ENCODE measurements at places on chromosomes 7 and 10.

GRCh38 chr10:44176311-44176710 lies 208.6 kb downstream of the CXCL12 start:
- no peak for DNase-seq

DNA sequence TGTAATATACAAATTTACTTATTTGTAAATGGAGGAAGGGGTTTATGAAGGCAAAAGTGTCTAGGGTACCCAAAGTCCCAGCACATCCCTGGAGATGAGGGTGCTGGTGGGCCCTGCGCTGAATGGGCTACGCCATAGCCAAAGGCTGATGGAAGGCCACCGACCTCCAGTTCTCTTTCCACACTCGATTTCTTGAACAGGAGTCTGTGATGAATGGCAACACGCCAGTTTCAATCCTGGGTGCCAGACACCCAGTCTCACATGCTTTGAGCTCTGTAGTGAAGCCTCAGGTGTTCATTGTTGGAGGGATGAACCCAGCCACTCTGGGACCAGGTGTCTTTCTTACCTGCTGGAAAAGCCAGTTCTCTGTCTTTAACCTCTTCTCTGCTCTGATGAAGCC lies 752 bp downstream of the LRMDA start:
- no peak for DNase-seq

DNA sequence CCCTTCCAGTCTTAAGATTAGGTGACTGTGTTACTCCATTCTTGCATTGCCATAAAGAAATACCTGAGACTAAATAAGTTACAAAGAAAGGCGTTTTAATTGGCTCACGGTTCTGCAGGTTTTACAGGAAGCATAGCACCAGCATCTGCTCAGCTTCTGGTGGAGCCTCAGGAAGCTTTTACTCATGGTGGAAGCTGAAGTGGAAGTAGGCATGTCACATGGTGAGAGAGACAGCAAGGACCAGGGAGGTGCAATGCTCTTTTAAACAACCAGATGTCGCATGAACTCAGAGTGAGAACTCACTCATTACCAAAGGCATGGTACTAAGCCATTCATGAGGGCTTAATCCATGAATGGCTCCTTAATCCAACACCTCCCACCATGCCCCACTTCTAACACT lies 34.0 kb upstream of the TMEM273 start:
- DNase-seq: no peak

- no peak for DNase-seq
Measured at GRCh38 chr7:17069146-17069545, 187.4 kb upstream of the AGR3 start.

DNA sequence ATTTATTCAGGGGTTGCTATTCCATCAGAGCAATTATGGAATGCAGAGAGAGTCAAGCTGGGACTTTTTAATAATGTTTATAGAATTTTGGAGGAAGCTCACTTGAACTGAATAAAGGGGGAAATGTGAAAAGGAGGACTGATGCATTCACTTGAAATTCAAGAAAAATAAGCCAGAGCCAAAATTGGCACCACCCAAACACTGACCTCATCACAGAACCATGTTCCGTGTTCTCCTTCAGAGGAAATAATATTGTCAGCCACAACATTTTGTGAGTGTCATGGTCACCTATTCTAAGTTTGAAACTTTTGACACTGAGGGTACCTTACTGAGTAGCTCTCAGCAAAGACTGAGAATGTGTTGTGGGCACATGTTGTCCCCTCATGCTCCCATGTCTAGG lies 207.0 kb downstream of the ANK3 start:
- no peak for DNase-seq

GRCh38 chr7:79723833-79724618 lies 270.6 kb upstream of the MAGI2 start:
- no peak for DNase-seq

- no peak for DNase-seq
Measured at GRCh38 chr7:47455872-47456185, 126.1 kb downstream of the TNS3 start.

GRCh38 chr10:44398747-44399658 lies 14.1 kb upstream of the CXCL12 start:
- no peak for DNase-seq

GRCh38 chr10:94608559-94608958 lies 63.0 kb downstream of the HELLS start:
- no peak for DNase-seq

- DNase-seq: no peak
Measured at GRCh38 chr10:93267521-93267920, 193.8 kb downstream of the CYP26A1 start.
